NCI-H2081 treated with DMSO at 0.1 percent for 48 hours (cell line): ENCODE measurements at places on chromosomes 7 and 10.

DNA sequence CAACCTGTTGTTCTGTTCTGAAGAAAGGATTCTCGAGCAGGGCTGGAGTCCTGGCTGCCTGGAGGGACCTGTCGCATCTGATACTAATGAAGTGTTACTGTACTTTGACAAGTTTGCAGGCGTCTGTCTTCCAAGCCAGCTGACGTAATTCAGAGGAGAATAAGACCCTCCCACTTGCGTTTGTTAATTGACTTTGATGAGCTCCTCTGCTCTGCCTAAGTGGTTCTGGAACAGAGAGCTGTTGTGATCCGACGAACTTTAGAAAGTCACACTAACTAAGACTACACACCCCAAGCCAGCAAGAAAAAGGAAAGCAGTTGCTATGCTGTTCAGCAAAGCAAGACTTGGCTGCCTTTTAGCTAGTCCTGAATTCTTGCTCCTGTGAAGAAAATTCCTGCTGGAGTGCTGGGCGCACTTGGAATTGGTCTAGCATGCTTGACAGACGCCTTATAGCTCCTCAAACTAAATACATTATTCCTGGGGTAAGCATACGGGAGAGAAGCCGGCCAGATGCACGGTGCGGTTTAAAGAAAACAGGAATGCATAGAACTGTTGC, 200.3 kb downstream of the CACNB2 start:
- no peak for DNase-seq

- peak; percentile 19 for DNase-seq
Observed at GRCh38 chr7:123682690-123683089, 27.0 kb downstream of the LMOD2 start.

GRCh38 chr10:89029785-89030437, 39.3 kb downstream of the FAS start:
- DNase-seq = peak; percentile 2

- DNase-seq = peak; percentile 9
Observed at GRCh38 chr7:128266883-128267594, 26.0 kb downstream of the LEP start.

- DNase-seq = no peak
Observed at GRCh38 chr7:154475864-154476263, 423.7 kb downstream of the DPP6 start.

- DNase-seq = no peak
Observed at GRCh38 chr10:1410032-1410431, 327.3 kb downstream of the ADARB2 start.

DNA sequence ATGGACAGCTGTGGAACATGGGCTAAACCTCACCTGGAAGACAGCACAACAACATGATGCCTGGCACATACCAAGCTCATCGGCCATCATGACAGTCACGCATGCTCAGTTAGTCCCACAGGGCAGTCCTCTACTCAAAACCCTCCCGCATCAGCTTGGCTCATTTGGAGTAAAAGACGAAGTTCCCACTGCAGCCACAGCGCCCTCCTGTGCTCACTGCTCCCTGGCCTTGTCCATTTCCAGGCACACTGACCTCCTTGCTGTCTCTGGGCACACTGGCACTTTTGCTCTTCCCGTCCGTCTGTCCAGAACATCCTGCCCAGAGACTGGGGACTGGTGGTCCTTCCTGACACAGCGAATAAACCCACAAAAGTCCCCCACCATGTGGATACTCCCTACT, 66.2 kb downstream of the LARP4B start:
- DNase-seq = no peak

DNA sequence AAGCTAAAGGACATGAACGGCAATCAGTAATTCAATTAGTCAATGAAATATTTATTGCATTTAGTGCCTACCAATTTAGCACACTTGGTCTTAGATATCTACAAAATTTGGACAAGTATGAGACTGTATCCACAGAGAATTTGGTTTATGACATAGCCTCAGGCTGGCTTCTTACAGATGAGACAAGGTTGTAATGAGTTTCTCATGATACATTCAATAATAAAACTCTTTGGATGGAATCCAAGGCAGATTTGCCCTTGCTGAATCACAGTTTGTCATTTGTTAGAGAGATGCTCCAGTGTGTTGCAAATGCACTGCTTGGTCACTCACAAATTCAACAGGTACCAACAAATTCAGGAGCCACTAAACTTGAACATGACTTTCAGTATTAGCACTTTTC, 162.5 kb downstream of the GPR37 start:
- no peak for DNase-seq

GRCh38 chr7:95952851-95953250, 180.5 kb downstream of the DYNC1I1 start:
- no peak for DNase-seq

GRCh38 chr7:152949253-152949652, 189.7 kb downstream of the ACTR3B start:
- peak; percentile 34 for DNase-seq

DNA sequence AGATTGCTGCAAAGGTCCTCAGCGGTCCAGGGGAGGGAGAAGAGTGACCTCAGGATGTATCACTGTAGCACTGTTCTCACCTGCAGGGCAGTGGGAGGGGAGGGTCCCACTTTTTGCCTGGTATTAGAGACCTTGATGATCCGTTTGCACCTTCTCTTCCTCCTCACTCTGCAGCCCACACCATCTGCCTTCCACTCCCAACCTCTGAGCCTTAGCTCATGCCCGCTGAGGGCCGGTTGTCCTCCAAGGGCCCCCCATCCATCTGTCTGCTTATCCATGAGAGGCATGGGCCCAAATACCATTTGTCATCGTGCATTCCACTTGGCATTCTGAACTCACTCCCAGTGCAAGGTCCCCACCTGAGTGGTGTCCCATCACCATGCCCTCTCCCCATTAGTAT, 64.6 kb upstream of the PCBD1 start:
- DNase-seq = no peak

- DNase-seq = no peak
Observed at GRCh38 chr7:99229234-99229633, 21.3 kb upstream of the KPNA7 start.

- DNase-seq = no peak
Observed at GRCh38 chr10:114881417-114881816, 56.6 kb upstream of the TRUB1 start.

GRCh38 chr10:15783941-15784636, 64.4 kb upstream of the ITGA8 start:
- no peak for DNase-seq

DNA sequence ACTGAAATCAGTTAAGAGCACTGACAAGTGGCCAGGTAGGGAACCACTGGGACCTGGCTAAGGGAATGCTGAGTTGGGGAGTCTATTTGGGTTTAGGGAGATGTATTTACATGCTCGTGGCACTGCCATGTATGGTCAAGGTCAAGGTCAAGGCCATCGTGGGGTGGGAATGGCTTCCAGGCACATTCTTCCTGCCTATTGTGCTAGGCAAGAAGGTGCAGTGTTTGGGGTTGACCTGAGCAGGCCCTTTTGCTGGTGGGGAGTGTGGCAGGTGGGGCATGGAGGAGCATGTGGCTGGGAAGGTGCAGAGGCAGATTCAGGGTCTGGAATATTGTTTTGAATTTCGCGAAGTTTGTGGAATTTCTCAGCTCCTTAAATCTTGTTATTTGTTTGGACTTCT, 17.8 kb downstream of the FAM241B start:
- no peak for DNase-seq

DNA sequence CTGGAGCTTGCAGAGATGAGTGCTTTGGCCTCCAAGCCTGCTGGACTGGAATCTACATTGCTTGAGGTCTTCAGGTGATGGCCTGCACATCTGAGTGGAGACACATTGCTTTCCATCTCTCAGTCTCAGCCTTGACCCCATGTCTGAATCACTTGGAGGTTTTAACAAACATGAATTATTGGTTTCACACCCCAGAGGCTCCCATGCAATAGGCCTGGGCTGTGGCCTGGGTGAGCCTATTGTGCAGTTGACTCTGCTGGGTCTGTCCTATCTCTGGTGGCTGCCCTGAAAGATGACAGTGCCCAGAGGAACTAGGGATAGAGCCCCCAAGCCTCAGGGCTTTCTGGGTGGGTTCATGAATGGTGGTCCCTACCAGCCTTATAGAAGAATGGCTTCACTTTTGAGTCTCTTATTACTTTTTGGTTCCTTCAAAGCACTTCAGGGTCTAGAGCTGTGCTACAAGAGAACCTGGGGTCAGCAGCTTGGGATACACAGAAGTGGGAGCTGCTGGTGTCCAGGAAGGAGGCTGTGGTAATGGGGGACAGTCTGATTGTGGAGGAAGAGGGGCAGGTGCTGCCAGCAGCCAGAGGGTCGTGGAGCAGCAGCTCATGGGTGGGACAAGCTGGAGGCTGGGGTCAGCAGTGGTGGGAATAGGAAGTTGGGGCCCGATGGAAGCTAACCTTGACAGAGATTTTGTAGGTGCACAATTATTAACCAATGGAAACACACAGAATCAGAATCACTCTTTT, 5.5 kb downstream of the RAMP3 start:
- no peak for DNase-seq

DNA sequence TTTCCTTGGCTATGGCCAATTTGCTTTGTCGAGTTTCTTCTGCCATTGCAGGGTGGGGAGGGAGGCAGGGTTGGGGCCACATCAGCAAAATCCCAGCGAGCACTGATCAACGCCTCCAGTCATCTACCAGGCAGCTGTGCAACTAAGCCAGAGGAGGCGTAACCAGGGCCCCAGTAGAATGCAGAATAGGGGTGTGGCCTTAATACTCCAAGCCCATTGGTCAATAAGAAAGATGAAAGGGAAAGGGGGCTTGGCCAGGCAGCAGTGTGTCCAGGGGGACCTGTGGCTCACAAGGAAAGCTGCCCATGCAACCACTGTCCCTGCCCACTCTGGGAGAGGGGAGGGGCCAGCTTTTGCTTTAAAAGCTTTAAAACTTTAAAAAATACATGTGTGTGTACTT, 21.5 kb upstream of the GGCT start:
- no peak for DNase-seq

DNA sequence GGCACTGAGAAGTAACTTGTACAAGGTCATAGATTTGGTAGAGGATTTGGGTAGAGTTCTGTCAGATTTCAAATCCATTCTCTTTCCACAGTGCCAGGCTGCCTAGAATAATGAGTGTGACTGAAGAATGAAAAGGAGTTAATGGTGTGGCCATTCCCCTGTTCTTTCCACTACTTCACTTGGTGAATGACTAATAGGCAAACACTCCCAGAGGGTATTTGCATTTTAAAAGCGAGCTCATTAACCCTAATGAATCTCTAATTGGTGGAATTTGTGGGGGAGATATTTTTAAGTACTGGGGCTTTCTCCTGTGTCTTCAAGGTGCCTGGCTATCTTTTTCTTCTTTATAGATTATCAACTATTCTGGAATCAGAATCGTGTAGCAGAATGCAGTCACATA, 74.8 kb upstream of the RPA3 start:
- DNase-seq = no peak

GRCh38 chr10:71250405-71250804, 38.0 kb downstream of the UNC5B start:
- no peak for DNase-seq
